ENCODE measurements at places on chromosomes 1 and 21.

GRCh38 chr1:181094416-181095212 is 6.1 kb downstream of the IER5 start:
- peak; percentile 72 for DNase-seq

GRCh38 chr1:208420696-208421095 is 176.5 kb upstream of the PLXNA2 start:
- no peak for DNase-seq

DNA sequence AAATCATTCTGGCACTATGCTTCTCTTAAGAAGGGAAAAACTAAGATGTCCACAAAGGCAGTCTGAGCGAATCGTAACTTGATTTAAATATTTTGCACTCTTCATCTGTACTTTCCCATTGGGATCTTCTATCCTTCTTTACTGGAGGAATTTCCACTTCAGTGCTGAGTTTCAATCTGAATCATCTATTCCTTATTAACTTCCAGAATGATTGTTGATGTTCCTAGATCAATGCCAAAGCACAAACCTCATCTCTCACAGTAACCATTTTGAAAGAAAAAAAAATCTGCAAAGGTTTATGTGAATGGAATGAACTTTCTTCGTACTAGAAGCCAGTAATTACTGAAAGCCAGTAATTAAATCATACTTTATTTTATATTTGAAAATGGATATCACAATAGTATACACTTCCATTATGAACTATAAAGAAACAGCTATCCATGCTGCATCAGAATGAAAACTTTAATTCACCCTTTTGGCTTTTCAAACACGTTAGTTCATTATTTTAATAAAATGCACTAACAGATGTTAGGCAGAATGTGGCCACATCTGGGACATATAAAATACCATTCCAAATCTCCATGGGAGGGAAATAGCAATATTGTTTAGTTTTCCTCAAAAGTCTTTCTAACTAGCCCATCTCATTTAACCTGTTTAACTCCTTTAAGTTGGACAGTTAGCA is 5.5 kb upstream of the RNF2 start:
- no peak for DNase-seq

GRCh38 chr1:157141212-157141855 is 3.1 kb upstream of the ETV3 start:
- no peak for DNase-seq

DNA sequence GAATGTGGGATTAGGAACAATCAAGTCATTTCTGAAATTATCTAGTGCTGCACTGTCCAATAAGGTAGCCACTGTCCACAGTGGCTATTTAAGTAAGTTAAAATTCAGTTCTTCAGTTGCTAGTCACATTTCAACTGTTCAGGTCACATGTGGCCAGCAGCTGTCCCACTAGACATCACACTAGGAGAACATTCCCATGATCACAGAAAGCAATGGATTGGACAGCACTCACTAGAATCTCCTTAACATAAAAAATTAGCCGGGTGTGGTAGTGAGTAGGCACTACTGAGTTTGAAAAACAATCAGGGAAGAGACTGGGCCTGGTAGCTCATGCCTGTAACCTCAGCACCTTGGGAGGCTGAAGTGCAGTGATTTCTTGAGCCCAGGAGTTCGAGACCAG is 33.6 kb downstream of the NUP133 start:
- no peak for DNase-seq

- DNase-seq, result no peak
Measured at GRCh38 chr1:41777695-41778094, 141.0 kb downstream of the HIVEP3 start.

- DNase-seq, result no peak
Measured at GRCh38 chr1:105317976-105318375, 1568.3 kb downstream of the AMY1C start.

DNA sequence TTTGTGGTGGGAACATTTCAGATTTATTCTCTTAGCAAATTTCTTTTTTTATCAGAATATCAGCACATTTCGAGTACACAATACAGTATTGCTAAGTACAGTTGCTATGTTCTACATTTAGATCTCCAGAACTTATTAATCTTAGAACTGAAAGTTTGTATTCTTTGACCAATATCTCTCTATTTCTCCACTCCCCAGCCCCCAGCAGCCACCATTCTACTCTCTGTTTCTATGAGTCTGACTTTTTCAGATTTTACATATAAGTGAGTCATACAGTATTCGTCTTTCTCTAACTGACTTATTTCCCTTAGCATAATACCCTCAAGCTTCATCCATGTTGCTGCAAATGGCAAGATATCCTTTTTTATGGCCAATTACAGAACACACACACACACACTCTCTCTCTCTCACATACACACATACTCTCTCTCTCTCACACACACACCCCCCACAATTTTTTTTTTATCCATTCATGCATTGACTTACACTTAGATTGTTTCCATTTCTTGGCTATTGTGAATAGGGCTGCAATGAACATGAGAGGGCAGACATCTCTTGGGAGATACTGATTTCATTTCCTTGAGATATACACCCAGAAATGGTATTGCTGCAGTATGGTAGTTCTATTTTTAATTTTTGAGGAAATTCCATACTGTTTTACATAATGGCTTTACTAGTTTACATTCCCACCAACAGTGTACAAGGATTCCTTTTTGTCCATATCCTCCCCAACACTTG is 15.7 kb downstream of the RPTN start:
- no peak for DNase-seq

GRCh38 chr1:43348343-43348808 is 10.4 kb upstream of the CDC20 start:
- DNase-seq, result no peak
